ENCODE measurements at places on chromosomes 3 and 15.

- DNase-seq: no peak
Measured at GRCh38 chr15:88472225-88472624, 4.7 kb downstream of the MRPS11 start.

DNA sequence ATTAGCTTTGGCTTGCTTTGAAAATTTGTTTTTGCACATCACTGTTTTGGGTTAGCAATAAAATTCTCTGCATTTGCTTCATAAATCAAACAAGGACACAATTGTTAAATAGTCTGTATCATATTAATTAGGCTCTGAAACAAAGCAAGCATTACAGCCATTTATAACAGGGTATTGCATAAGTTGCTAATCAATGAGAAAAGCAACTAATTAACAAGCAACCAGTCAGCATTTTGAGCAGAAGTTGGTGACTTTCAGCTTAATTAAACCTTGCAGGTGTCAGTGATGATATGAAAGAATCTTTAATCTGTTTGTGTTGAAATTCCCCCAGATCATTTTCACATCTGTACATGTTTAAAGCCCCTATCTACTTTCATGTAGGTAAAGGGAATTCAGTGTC lies 495.1 kb downstream of the IL5RA start:
- DNase-seq: no peak

GRCh38 chr3:79015854-79016253 lies 751.9 kb downstream of the ROBO1 start:
- no peak for DNase-seq

GRCh38 chr3:57006179-57006657 lies 54.2 kb upstream of the SPATA12 start:
- DNase-seq: no peak

- peak; percentile 44 for DNase-seq
Measured at GRCh38 chr15:90264671-90265070, 801 bp upstream of the NGRN start.

- no peak for DNase-seq
Measured at GRCh38 chr15:57375827-57376695, at the start of gene CGNL1. CGNL1 (plus strand) TSS chr15:57376505; CDS start chr15:57438000, 61,495 bp downstream.

GRCh38 chr3:142987080-142987700 lies 14.2 kb upstream of the U2SURP start:
- DNase-seq: no peak

DNA sequence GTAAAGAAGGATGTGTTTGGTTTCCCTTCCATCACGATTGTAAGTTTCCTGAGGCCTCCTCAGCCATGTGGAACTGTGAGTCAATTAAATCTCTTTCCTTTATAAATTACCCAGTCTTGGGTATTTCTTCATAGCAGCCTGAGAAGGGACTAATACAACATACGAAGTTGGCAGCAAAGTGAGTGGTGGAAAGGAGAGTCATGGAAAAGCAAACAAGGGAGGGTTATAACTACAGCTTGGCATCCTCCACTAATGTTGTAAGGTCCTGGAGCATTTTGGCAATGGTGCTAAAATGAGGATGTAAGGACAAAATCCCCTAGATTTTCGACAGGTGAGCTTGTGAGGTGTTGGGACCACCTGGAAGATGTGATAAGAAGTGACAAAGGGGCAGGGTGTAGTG lies 5.8 kb upstream of the TMEM41A start:
- DNase-seq: no peak

- no peak for DNase-seq
Measured at GRCh38 chr3:174822320-174822719, 36.8 kb upstream of the NAALADL2 start.

DNA sequence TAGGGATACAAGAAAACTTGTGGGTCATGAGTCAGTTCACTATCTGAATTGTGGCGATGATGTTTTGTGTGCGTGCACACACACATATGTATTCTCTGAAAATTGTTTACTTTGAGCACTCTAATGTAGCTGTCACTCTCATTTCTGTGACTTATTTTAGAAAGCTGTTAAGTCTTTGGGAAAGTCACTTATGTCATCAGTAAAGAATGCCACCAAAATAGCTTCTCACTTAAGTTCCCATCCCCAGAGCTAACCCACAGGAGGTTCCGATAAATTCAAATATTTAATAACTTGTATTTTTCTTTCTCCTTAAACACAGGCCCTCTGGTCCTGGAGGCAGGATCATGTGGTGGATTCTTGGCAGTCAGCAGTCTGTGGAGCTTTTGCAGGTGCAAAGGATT lies 138.3 kb downstream of the LRIG1 start:
- no peak for DNase-seq

DNA sequence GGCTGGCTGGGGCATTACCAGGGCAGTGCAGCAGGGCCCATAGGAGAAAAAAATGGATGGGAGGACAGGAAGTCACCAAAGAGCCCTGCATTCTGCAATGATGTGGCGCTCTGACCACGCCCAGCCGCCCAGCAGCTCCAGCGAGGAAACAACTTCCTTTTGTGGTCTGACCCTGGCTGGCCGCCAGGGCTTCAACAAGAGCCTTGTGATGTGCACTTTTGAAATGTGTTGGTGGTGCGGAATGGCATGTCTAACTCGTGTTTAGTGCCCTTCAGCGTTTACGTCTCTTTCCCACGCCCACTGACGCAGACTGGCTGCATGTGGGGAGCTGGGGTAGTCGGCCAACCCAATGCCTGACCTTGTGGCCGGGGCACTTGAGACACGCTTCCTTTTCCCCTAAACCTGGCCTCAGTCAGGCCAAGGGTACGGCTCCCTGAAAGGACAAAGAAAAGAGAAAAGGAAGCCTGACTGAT lies 81.9 kb upstream of the CTNNB1 start:
- peak; percentile 80 for DNase-seq

- no peak for DNase-seq
Measured at GRCh38 chr3:194032828-194033435, 103.0 kb upstream of the HES1 start.
